ENCODE measurements at places on chromosomes 7 and 10.

- no peak for DNase-seq
Measured at GRCh38 chr7:104264285-104264684, 56.5 kb upstream of the ORC5 start.

- DNase-seq, result no peak
Measured at GRCh38 chr7:135758531-135758932, 9.9 kb upstream of the FAM180A start.

GRCh38 chr7:142954680-142955268, 7.4 kb downstream of the KEL start:
- DNase-seq, result no peak

- DNase-seq, result no peak
Measured at GRCh38 chr10:104059364-104059763, 26.3 kb downstream of the COL17A1 start.

DNA sequence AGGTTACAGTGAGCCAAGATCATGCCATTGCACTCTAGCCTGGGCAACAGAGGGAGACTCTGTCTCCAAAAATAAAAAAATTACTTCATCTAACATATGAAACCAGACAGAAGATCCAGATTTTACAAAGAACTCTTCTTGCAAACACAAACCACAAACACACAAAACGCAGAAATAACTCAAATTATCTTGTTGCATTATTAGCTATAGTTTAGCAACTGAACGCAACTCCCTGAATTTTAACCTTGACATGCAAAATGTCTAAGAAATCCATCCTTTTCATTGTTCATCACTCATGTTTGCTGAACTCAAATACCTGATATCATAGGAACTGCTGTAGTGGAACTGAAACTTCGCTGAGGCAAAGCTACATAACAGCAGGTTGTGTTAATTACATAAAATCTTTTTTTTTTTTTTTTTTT, 64.1 kb downstream of the MICU1 start:
- DNase-seq, result no peak

DNA sequence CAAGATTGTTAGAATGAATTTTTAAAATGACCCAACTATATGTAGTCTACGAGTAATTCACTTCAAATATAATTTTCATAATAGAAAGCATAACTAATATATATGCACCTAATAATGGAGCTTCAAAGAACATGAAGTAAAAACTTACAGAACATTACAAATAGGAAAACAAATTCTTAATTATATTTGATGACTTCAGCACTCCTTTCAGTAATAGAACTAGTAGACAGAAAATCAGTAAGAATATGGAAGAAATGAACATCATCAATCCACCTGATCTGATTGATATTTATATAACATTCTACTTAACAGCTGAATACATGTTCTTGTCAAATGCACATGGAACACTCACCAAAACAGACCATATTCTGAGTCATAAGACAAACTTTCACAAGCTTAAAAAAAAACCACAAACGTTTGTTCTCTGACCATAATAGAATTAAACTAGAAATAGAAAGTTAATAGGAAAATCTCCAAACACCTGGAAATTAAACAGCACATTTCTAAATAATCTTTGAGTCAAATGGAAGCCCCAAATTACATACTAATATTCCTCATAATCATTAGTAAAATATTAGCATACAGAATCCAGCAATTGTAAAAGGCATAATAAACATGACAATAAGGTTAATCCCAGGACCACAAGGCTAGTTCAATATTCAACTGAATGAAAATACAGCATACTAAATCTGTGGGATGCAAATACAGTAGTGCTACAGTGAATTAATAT, 48.0 kb downstream of the BRAF start:
- no peak for DNase-seq

- peak; percentile 97 for DNase-seq
Measured at GRCh38 chr7:73738612-73739386, at the start of gene ABHD11. Gene ABHD11 (minus strand): TSS chr7:73738802. CDS start chr7:73738770, 32 bp downstream.
